ENCODE measurements at places on chromosomes 1 and 21.

- no peak for DNase-seq
Observed at GRCh38 chr1:103333141-103333540, 192.4 kb upstream of the RNPC3 start.

DNA sequence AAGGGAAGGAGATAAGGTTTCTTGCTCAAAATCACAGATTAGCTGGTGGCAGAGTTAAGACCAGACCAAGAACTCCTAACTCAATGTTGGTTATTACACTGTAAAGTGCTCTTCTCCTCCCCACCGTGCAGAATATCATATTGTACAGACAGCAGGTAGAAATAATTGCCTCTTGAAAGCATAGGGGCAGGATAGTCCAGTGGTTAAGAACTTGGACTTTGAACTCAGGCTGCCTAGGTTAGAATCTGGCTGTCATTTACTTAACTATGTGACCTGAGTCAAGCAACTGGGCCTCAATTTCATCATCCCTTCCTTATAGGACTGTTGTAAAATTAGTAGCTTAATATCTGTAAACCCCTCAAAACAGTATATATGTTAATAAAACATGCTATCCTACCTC is 114.9 kb upstream of the HIVEP3 start:
- no peak for DNase-seq

- no peak for DNase-seq
Observed at GRCh38 chr1:26844424-26845196, 18.1 kb downstream of the ZDHHC18 start.

DNA sequence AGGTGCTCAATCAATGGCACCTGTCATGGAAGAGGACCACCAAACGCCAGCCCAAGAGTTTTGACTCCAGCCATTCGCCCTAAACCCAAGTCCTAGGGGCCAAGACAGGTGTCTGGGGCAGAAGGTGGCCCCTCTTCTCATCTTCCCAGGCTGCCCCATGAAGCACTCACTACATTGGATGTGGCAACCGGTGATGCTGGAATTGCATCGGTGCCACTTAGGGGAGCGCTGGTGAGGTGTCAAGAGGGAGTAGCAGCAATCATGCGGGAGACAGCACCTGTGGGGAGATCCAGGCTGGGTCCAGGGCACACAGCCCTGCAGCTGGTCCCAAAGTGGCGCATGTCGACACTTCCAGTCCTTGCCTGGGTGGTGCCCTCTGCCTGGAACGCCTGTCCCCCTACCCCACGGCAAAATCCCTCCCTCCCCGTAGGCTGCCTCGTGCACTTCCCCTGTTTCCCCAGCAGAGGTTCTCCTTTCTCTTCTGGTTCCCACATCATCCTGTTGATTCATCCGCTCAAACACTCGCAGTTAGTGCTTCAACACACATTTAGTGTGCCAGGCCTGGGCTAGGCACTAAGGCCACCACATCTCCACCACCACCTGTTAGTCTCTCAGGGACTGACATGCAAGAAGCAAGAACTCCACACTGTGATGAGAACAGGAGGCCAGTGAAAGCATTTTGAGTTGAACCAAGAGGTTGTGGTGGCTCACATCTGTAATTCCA is 18.5 kb downstream of the PLA2G2D start:
- peak; percentile 25 for DNase-seq

GRCh38 chr1:92795166-92795565 is 10.3 kb upstream of the EVI5 start:
- DNase-seq, result no peak

DNA sequence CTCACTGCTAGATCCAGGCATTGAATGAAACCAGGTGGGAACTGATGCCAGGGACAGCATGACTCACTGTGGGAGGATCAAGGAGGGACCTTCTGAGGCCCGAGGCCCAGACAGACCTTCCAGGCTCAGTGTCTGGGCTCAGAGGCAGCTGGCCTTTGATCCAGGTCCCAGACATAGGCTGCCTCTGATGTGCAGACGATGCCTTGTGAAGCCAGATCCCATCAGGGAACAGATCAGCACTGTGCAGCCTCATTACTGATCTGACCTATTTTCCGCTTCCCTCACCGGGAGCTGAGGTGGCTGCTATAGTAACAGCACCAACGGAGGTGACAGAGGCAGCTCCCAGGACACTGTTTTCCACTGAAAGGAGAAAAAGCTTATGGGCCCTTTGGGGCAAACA is 399.5 kb downstream of the MATN1 start:
- DNase-seq, result no peak

DNA sequence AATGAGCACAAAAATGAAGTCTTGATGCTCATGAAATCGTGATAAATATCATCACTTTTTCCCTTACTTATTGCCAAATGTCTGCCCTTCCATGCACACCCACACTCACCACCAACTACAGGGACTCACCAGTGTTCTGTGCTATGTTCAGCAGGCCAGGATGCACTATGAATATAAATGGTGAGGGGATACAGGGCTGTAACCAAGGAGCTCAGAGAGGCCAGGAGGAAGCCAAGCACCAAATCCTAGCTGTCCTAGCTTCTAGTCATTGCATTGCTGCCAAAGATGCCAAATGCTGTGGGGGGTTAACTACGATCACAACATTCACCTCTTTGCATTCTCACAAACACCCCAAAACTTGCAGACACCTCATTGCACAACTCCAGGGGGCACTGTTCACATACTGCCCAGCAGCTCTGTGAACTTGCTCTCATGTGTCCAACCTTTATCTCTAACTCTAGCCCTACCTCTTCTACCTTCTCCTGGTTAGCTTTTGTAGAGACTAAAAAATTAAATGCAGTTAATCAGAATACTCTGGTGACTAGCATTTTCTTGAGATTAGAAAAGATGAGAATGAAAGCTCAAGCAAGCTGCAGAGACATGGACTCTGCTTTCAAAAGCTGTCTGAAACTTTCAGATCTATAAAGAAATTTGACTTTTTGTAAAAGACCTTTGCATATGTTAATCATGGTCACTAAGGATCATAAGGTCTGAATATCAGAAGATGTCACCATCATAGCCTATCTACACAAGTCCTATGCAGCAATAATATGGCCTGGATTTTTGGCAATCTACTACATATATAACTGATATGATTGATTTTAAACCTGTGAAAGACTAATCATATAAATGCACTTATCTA is 13.9 kb upstream of the KIF14 start:
- DNase-seq, result no peak

GRCh38 chr1:157831968-157832626 is 9.5 kb downstream of the CD5L start:
- DNase-seq, result no peak

DNA sequence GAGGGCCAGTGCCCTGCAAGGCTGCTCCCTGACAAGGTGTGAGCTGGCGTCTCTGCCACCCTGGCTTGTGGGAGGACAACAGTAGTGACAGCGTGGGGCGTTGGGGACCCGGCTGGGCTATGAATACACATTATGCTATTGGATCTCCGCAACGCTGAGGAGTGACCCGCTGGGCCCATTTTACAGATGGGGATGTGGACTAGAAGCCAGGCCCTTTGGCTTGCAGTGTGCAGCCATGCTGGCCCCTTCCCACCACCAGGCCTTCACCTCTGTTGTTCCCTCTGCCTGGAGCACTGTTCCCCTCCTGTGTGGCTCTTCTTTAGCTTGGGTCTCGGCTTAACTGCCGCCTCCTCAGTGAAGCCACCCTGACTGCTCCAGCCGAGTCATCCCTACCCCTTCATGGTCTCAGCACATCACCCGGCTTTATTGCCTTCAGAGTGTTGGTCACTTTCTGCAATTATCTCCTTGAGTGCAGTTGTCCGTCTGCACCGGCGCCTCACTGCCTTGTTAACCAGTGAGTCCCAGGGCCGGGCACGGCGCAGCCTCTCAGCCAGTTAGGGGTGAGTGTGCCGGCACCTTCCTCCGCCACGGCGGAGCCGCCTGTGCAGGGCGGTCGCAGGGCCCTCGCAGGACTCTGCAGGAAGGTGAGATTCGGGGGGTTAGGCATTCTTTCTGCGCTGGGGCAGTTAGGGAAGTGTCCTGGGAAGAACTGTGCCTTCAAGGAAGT is 84.4 kb upstream of the ACTL8 start:
- DNase-seq, result no peak

DNA sequence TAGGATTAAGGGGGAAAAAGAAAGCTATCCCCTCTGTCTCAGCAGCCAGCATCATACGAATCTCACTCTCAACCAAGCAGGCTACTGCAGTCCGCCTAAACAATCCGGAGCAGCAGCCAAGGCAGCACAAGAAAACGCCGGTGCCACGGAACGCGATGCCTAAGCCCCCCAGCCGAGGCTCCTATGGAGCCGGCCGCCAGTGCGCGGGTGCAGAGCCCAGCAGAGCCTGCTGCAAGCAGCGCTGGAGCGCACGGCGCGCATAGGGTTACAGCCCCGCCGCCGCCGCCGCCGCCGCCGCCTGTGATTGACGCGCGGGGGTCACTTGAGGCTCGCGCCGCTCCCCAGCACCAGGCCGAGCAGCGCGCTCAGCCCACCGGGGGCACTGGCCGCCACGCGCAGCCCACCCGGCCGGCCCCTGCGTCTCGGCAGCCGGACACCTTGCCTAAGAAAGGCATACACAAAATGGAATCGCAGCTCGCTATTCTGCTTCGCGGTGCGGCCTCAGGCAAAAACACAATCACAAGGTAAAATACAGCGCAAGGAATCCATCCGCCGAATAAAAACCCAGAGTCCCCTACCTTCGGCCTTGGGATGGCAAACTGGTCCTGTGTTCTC is 780 bp downstream of the HIVEP3 start:
- peak; percentile 36 for DNase-seq

GRCh38 chr21:42784276-42784675 is 95.1 kb downstream of the WDR4 start:
- DNase-seq, result no peak

DNA sequence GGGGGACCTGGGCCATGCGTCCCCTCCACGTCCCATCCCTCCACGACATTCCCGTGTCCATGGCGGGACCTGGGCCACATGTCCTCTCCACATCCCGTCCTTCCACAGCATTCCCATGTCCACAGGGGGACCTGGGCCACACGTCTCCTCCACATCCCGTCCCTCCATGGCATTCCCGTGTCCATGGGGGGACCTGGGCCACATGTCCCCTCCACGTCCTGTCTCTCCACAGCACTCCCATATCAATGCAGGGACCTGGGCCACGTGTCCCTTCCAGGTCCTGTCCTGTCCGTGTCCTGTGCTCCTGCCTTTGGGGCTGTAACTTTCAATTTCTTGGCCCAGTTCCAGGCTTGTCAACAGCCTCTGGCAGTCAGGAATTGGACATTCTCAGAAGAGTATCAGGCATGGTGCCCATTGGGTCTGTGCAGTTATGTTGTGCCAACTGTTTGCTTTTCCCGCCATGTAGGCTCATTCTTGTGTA is 47.1 kb downstream of the WNT9A start:
- no peak for DNase-seq

GRCh38 chr1:197660389-197660788 is 114.9 kb downstream of the DENND1B start:
- no peak for DNase-seq

- DNase-seq, result no peak
Observed at GRCh38 chr1:169124459-169124858, 18.0 kb downstream of the ATP1B1 start.

GRCh38 chr1:82391712-82392111 is 591.0 kb downstream of the ADGRL2 start:
- DNase-seq, result no peak

- DNase-seq, result no peak
Observed at GRCh38 chr1:116836099-116836498, 73.6 kb upstream of the PTGFRN start.

DNA sequence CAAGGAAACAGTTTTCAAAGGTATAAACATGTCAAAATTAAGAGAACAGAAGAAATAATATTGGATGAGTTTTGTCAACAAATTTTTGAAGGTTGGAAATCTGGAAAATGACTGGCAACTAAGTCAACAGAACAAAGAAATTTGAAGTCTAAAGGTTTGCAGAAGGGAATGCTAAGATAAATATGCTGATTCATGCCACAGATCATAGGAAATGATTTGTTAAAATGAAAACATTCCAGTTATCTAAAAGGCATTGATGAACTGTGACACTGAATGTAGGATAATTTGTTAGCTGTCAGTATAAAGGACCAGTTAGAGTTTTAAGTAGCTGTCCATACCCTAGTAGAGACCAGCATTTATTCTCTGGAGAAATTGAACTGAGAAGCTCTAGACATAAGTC is 157.9 kb upstream of the CHRM3 start:
- no peak for DNase-seq

DNA sequence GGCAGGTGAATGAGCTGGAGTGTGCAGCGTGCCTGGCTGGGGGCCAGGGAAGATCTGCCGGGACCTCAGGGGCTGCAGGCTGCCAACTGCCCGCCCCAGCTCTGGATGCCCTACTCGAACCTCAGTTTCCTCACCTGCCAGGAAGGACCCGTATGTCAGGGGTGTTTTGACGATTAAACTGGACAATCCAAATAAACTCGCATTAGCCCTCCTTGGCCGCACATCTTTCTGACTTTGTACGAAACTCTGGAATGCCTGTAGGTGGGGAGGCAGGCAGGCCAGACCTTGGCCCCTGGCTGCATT is 8.3 kb upstream of the ZNF669 start:
- no peak for DNase-seq

- DNase-seq, result no peak
Observed at GRCh38 chr1:199862047-199862446, 165.5 kb upstream of the NR5A2 start.

DNA sequence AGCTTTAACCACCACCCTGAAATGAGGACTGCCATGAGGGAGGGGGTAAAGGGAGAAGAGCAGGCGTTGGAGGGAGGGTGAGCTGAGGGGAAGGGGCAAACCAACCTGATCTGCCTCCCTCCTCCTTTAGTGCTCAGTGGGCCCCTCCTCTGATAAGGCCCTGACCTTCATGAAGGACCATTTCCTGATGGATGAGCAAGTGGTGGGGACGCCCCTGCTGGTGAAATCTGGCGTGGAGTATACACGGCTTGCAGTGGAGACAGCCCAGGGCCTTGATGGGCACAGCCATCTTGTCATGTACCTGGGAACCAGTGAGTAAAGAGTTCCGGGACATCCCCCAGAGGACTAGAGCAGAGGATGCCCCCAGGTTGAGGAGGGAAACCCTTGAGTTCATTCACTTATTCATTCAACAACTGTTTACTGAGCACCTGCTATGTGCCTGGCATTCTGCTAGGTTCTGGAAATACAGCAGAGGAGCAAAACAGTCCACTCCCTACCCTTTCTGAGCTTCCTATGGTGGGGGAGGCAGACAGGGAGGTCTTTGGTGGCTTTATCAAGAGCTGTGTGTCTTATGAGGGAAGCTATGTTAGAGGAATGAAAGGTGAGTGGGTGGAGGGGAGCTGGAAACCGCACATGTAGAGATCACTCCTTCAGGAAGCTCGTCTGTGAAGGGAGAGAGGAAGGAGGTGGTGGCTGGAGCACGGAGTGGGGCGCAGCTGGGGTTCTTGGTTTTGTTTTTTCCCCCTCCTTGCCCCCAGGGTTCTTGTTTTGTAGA is 19.5 kb downstream of the SEMA4A start:
- DNase-seq, result no peak

DNA sequence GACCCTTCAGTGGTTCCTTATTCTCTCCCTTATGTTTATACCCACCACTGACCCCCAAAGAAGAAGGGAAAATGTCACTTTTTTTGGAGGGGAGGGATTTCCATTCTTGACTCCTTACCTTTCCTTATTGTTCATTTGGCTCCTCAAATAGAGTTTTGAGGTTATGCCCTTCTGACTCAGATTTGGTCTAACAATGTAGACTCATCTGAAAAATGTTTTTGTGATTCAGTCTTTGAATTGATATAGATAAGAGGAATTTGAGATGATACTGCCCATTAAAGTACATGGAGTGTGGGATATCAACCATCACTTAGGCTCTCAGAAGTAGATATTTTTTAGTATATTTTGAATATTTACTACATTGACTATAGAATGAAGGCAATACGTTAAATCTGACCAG is 16.1 kb downstream of the USP1 start:
- DNase-seq, result no peak
